ENCODE measurements at places on chromosomes 7 and 10. TPM values are rescaled to one million over a fixed set of nuclear protein-coding genes. Genes with fewer than 3 reads are reported as not detected.

- peak; percentile 23 for DNase-seq
Observed at GRCh38 chr7:50552921-50553320, 12.3 kb downstream of the DDC start.

DNA sequence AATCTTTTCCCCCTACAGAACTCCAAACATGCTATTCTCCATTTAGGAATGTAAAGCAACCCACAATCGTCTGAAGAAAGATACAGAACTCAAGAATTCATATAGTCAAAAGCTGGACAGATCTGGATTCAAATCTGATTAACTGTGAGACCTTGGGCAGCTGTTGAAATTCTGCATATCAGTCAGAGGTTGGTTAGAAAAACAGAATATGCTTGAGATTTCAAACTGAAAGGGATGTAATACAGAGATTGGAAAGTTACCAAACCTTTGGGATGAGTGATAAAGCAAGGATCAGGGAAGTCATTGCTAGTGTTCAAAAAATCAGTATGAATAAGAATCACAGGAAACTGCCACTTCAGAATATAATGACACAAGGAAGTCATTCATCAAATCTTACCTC is 406.6 kb downstream of the HTR7 start:
- no peak for DNase-seq

The FFAR4 gene
- total RNA-seq: not detected

- DNase-seq: no peak
Observed at GRCh38 chr10:47423476-47423875, 39.4 kb upstream of the ZNF488 start.

DNA sequence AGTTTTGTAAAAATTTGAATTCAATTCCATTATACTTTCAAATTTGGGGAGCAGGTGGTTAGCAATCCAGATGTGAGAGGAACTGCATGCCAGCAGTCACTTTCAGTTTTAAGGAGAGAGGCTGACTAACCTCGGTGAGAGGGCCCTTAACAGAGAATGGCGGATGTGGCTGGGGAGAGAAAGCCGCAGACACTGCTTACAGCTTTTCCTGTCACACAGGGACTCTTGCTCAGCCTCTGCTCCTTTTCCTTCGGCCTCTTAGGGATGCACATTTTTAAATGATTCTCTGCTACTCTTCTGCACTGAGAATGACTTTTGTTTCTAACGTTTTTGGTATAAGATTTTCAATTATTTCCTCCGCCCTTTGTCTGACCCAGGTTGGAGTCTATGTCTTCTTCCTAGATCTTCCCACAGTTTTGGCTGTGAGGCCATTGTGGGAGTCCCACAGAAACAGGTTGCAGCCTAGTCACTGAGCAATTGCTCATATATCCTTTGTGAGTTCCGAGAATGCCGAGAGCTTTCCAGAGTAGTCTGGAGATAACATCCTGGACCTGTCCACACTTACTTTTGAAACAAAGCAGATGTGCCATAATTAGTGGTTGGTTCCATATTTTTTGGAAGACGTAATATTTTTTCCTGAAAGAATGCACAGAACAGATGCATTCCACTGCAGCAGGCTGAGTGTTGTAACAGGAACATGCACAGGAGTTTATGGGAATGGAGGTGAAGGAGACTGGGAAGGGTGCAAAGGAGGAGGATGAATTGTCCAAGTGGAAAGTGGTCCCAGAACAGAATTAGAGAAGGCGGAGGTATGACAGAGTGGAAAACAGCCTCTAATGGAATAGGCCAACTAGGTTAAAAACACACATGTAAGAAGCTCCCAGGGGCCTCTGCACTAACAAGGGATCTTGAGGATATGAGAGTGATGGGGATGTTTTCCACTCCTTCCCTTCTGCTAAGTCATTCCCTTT is 168.0 kb upstream of the ZNF32 start:
- DNase-seq: peak; percentile 93

GRCh38 chr10:74067373-74068352 is 69.7 kb downstream of the VCL start:
- DNase-seq: no peak

The LLCFC1 gene
- total RNA-seq: not detected

DNA sequence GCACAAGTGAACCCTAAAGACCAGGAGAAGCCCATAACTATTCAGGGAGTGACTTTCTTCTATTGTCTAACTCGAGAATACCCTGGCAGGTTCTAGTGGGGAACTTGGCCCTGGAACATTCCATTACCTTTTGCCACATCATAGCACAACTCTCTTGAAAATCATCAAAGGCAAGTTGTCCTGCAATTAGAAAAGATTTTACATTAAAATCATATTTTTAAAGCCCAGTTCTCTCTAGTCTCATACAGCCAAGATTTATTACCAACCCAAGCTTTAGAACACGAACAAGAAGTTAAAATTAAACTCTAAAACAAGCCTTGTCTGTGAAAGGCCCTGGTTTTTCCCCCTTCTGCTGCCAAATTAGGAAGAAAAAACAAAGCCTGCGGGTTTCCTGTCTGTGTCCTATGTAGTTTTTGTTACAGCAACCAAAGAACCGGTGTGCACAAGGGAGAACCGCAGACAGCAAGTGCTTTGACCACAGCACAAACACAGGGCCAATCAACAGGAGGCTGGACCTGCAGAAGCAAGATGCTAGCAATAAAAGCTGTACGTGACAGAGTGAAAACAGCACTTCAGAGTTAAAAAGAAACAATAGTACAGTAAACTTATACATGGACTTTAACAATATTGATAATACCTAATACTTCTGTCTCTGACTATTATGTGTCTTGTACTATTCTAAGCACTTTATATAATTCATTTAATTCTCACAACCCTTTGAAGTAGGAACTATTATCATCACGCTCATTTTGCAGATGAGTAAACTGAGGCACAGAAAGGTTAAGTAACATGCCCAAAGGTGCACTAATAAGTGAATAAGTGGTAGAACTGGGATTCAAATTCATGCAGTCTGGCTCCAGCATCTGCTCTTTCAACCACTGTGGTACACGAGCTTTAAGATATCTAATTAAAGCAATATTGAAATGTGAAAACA is 65.8 kb downstream of the STK17A start:
- DNase-seq: peak; percentile 78

DNA sequence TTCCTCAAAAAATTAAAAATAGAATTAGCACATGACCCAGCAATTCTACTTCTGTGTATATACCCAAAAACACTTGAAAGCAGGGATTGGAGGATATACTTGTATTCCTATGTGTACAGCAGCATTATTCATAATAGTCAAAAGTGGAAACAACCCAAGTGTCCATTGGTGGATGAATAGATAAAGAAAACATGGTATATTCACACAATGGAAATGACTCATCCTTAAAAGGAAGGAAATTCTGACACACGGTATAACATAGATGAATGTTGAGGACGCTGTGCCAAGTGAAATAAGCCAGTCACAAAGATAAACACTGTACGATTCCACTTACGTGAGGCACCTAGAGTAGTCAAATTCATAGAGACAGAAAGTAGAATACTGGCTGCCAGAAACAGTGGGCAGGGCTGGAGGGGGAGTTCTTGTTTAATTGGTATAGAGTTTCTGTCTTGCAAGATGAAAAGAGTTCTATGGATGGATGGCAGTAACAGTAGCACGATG is 26.6 kb upstream of the KAT6B start:
- DNase-seq: peak; percentile 62

- DNase-seq: no peak
Observed at GRCh38 chr10:76209135-76209534, 777.7 kb downstream of the LRMDA start.

The SRI gene
- total RNA-seq: 168 TPM

DNA sequence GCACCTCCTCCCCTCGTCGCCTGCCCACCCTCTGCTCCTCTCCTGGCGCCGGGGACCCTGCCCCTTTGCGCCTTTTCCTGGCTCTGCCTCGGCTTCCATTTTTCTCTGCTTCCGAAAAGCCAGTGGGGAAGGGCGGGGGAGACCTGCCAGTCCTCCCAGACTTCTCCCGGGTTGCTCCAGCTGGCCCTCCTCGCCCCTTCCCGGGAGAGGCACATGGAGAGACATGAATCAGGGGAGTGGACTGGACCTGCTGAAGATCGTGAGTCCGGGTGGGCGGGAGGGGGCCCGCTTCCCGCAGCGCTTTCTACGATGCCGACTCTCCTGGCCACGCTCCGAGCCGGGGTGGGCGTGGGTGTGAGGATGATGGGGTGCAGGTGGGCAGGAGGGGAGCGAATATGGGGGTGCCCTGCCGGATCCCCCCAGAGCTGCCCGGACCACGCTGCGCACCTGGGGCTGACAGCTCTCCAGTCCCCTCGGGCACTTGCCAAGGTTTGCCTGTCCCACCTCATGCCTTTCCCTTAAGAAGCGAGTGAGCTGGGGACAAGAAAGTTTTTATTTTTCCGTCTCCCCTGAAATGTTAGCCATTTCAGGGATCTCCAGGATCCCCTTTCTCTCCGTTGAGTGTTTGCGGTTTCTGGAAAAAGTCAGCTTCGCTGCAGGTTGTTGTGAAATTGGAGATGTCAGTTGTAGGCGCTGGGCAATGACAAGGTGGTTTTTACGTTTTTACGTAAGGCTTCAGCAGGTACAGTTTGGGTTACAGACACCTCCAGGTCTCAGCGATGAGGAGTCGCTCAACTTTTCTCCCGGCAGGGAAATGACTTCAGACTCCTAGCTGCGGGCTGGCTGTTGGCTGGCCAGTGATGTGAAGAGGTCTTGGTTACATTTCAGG is 977 bp downstream of the CACNB2 start:
- DNase-seq: no peak

The NODAL gene
- total RNA-seq: not detected

The MTPN gene
- total RNA-seq: 108 TPM

GRCh38 chr10:26797340-26797739 is 63.4 kb downstream of the ABI1 start:
- DNase-seq: no peak

DNA sequence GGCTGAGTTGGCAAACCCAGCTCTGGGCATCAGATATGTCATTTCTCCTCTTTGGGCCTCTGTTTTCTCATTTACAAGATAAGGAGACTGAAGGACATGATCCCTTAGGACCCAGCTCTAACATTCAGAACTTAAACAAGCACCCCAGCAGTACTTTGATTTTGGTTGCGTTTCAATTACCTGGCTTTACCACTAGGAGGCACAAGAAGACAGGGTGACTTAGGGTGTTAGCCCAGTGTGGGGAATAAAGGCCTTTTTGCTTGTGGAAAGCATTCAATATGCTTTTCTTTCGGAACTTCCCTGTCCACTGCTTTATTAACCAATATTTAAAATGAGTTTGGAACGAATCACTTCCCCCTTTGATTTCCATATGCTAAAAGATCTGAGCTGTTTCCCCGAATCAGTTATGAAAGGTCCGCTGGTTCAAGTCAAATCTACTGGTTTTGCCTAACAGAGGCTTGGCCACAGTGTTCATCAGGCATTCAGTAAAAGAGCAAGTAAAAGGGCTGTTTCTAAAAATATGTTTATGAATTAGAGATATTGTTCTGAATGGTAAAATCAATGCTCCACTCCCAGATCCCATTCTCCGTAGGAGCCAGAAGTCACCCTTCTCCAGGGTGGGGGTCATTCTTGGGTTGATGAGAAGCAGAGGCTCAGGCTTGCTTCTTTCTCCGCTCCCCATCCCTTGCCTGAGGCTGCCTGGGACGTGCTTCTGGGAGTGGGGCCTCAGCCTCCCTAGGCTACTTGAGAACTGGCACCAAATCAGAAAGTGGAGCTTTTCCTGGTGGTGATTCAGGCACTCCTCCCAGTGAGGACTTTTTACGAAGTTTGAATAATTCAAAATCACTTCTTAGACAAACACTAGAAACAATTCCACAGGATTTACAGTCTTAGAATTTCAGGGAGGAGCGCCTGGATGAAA is 105.5 kb downstream of the MYOF start:
- DNase-seq: peak; percentile 62

DNA sequence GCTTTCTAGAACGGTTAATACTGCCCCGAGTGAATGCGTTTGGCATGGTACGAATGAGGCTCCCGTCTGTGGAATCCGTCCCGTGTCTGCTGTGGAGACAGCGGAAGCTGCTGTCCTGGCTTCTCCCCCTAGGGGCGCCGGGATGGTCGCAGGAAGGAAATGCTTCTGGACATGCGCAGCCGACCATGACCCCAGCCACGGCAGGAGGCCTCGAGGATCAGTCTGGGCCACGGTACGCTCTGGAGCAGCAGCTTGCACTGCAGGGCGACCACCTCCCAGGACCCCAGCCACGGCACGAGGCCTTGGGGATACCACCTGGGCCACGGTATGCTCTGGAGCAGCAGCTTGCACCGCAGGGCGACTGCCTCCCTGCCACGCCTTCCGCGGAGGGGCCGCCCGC is 107.9 kb downstream of the CYTH3 start:
- no peak for DNase-seq

- no peak for DNase-seq
Observed at GRCh38 chr7:141362580-141363435, 188.4 kb upstream of the AGK start.

DNA sequence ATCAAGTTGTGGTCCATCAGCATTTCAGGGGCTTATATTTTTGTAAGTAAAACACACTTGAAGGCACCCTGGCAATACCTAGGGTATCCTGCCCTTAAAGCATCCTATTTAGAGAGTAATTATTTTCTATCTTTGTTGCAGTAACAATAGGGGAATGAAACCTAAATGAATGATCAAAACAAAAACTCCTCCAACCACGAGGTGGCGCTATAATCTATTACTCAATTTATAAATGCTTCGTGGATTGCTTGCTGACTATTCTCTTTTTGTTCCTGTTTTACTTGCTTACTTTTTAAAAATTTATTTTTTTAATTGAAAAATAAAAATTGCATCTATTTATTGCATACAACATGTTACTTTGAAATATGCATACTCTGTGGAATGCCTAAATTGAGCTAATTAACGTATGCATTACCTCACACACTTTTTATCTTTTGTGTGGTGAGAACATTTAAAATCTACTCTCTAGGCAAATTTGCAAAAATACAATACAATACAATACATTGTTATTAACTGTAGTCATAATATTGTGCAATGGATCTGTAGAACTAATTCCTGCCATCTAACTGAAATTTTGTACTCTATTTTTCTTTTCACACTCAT is 147.7 kb upstream of the BMPER start:
- peak; percentile 50 for DNase-seq
